Activated CD8-positive, alpha-beta T cell treated with anti-CD3 and anti-CD28 coated beads for 36 hours (primary cell): ENCODE measurements at places on chromosomes 5 and 9. TPM values are rescaled to one million over a fixed set of nuclear protein-coding genes. Genes with fewer than 3 reads are reported as not detected.
A peak's percentile ranks its signal among the peaks of the same experiment; 100 is the strongest.

The OTULINL gene
- total RNA-seq = 19.7 TPM

DNA sequence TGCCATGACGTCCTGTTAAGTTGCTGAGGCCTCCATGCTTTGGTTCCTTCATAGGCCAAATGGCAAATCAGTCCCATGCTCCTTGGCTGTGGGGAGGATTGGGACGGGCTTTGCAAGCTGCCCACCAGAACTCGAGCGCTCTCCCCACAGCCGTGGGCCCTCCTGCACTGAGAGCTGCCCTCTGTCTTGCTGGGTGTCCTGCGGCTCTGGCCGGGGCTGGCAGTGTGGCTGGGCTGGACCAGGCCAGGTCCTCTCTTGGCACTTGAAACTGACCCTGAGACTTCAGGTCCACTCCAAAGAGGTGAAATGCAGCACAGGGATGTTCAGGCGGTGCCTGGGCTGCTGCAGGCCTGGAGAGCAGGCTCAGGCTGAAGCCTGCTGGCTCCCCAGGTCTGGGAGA is 7.0 kb downstream of the MYMK start:
- H3K36me3 ChIP-seq = no peaks in the 10 kb centered on the region
- H3K4me3 ChIP-seq = no peak overlapping the region
- no peaks in the 10 kb centered on the region for H3K27me3 ChIP-seq
- H3K4me1 ChIP-seq = no peaks in the 10 kb centered on the region

DNA sequence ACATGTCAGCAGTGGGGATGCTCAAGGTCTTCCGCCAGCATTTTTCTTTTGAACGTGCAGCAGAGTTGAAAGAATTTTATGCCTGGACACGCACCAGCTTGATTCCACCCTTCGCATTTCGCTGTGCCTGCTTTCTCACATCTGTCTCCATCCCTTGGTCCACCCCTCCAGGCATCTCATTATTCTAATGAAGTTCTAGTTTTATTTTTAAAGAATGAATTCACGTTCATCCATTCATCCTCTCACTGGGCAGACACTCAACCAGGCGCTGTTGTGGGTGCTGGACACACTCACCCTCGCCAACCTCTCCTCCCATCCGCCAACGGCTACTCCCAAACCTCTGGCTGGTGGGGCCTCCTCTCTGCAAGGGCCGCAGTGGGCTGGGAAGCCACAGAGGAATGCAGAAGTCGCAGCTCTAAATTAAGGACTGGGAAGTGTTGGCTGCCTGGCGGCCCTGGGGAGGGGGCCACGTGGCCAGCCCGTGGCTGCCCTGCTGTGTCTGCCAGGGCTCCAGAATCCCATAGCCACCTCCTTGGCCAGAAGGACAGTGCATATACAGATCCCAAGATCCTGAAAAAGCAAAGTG is 6.7 kb downstream of the SUSD3 start:
- H3K27me3 ChIP-seq = no peaks in the 10 kb centered on the region
- H3K36me3 ChIP-seq = peaks cover 33% of the 10 kb centered on the region
- peak overlapping the region; percentile 97 for H3K27ac ChIP-seq
- no peak for DNase-seq
- H3K4me1 ChIP-seq = peaks cover 89% of the 10 kb centered on the region
- peak overlapping the region; percentile 75 for H3K4me3 ChIP-seq

DNA sequence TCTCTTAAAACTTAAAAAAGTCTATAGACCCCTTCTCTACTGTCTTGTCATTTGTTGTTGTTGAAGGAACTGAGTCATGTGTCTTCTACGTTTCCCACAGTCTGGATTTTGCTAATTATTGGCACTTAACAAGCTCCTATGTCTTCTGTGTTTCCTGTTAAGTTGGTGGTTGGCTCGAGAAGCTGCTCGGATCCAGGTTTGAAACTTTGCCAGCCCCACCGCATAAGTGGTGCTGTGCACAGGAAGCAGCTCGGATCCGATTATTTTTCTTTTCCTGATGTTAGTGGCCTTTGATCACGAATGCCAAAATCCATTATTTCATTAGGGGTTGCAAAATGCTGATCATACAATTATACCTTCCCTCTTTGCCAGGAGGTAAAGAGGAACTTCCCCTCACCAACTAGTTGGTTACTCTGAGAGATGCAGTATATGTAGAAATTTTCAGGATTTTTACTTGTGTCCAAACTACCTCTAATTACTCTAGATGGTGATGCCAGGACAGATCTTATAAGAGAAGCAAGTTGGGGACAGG is 186.5 kb downstream of the NSG2 start:
- no peak overlapping the region for H3K27ac ChIP-seq
- DNase-seq = no peak
- no peaks in the 10 kb centered on the region for H3K36me3 ChIP-seq
- H3K27me3 ChIP-seq = peaks cover 6% of the 10 kb centered on the region
- no peaks in the 10 kb centered on the region for H3K4me1 ChIP-seq
- no peak overlapping the region for H3K4me3 ChIP-seq

The DAB2 gene
- not detected for total RNA-seq

DNA sequence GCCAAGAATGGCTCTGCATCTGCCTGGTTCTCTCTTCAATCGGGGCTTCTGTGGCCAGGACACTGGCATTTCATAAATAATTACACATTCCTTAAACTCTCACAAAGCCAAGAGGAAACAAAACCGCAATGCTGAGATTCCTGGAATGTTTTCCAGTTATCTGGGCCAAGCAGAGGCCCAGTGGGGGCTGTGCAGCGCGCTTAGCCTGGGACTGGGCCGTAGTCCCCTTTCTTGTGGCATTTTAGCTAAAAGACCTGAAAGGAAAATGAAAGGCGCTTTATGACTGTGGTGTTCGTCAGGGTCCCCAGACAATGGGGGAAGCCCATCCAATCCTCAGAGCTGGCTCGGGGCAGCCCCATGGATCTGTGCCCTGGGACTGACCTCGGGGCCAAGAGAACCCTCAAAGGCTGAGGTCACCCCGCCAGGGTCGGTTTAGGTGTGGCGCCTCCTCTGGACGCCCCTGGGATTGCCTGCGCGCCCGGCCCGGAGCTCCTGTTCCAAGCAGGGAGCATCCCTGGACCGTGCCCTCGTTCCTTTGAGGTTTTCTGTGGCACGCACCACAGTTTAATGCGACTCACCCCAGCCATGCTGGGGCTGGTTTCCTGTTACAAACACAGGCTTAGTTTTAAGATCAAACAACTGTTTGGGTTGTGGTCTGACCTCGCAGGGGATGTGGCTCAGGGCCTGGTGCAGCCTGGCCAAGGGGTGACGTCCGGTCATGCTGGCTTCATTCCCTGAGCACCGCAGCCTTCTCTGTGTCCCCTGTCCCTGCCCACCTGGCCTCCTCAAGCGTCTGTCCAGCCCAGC is 51.5 kb upstream of the NKD2 start:
- peak overlapping the region; percentile 8 for H3K4me3 ChIP-seq
- H3K27ac ChIP-seq = peak overlapping the region; percentile 68
- peaks cover 28% of the 10 kb centered on the region for H3K27me3 ChIP-seq

DNA sequence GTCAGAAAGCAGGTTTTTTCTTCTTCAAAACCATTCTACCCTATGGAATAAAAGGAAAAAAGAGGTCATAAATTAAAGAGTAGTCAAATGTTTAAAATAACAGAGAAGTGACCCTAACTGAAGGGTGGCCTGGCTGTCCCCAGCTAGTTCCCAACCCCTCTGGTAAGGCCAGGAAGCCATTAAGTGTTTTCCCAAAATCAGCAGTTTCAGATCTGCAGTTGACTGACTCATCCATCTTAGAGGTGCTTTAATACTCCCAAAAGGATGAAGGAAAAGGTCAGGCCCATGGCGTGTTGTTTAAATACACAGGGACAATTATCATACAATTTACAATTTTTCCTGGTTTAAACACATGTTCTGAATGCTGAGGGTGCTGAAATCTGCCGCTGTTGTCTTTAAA is 47.9 kb upstream of the TBC1D9B start:
- no peak overlapping the region for H3K4me3 ChIP-seq
- H3K27ac ChIP-seq = no peak overlapping the region
- no peak for DNase-seq
- H3K27me3 ChIP-seq = no peaks in the 10 kb centered on the region
- H3K4me1 ChIP-seq = no peaks in the 10 kb centered on the region

DNA sequence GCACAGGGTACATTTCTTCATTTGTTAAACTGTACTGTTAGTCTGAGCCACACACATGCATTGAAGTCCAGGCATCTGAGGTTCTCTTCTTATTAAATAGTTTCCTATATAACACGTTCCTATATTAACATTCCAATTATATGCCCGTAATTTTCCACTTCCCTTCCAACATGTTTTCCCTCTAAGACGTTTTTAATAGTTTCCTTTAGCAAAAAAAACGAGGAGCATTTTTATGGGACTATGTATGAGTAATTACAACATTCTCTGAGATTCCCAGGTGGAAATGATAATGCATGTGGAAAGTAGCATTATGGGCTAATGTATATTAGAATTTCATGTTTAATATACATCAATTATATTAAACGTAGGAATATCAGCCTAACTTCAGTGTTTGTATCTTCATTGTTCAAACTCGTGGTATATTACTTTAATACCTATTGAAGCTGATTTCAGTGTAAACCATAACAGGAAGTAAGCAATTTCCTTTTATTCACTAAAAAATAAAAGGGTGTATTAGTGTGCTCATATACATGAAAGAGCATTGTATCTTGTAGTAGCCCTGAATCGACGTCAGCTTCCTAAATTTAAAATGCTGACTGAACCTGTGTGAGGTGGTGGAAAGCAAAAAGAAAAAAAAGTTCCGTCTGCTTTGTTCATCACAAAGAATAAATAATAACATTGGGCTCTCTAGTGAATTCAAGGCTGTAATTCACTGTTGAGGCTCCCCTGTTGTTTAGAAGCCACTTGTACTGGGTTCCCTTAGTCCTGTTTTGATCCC is 11.3 kb downstream of the SMARCA2 start:
- H3K27ac ChIP-seq = peak overlapping the region; percentile 63
- H3K4me3 ChIP-seq = no peak overlapping the region
- no peak for DNase-seq
- H3K4me1 ChIP-seq = peaks cover 88% of the 10 kb centered on the region

GRCh38 chr9:109574061-109574882 is 76.2 kb upstream of the PTPN3 start:
- no peaks in the 10 kb centered on the region for H3K4me1 ChIP-seq
- no peak overlapping the region for H3K27ac ChIP-seq
- no peaks in the 10 kb centered on the region for H3K36me3 ChIP-seq
- no peak overlapping the region for H3K4me3 ChIP-seq

The CAVIN4 gene
- total RNA-seq = 0.11 TPM

The DDX4 gene
- not detected for total RNA-seq

The PLK2 gene
- total RNA-seq = 3.1 TPM

The ECSCR gene
- not detected for total RNA-seq

GRCh38 chr9:74817281-74817810 is 70.4 kb downstream of the TRPM6 start:
- H3K4me3 ChIP-seq = no peak overlapping the region
- H3K27me3 ChIP-seq = peaks cover 9% of the 10 kb centered on the region
- no peak overlapping the region for H3K27ac ChIP-seq
- H3K36me3 ChIP-seq = no peaks in the 10 kb centered on the region

The IL13 gene
- total RNA-seq = 6.5 TPM

The TAF11L10 gene
- not detected for total RNA-seq

DNA sequence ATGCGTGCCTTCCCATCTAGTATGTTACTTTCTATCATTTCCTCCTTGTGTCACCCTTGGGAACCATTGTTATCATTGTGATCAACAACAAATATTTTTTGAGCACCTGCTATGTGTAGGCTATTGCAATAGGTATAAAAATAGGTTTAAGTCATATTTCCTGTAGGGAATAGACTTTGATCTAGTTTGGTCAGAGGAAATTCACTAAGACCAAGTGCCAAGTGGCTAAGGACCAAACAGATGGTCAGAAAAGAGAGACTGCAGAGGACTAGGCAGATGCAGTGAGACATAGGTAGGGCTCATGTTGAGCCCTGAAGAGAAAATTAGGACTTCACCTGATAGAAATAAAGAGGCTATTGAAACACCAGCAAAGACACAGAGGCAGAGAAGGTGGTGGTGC is 430.0 kb upstream of the ADAMTSL1 start:
- H3K36me3 ChIP-seq = no peaks in the 10 kb centered on the region
- DNase-seq = no peak
- H3K4me3 ChIP-seq = no peak overlapping the region

DNA sequence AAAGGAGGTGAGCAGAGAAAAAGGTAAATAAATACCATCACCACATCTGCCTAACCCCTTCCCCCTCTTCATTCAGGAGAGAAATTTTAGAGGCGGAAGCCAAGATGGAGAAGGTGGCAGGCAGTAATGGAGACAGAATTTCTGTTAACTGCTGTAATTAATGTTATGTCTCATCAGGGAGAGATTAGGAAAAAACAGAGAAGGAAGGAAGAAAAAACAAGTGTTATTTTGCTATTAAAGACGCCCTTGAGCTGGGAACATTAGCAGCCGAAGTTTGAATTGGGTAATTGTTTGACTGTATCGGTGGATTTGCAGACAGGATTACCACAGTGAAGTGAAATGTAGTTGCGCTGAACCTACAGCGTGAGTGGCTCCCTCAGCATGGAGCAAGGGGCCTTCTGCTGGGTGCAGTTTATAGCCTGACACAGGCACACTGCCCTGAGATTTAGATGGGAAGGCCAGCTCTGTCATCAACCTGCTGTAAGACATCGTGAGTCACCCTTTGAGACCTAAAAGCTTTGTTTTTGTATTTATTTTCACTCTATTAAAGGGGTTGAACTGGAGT is 136.3 kb downstream of the ASTN2 start:
- no peak for DNase-seq
- H3K27ac ChIP-seq = no peak overlapping the region
- no peaks in the 10 kb centered on the region for H3K27me3 ChIP-seq
- H3K4me3 ChIP-seq = no peak overlapping the region
- H3K36me3 ChIP-seq = no peaks in the 10 kb centered on the region

The IL4 gene
- total RNA-seq = 0.72 TPM

DNA sequence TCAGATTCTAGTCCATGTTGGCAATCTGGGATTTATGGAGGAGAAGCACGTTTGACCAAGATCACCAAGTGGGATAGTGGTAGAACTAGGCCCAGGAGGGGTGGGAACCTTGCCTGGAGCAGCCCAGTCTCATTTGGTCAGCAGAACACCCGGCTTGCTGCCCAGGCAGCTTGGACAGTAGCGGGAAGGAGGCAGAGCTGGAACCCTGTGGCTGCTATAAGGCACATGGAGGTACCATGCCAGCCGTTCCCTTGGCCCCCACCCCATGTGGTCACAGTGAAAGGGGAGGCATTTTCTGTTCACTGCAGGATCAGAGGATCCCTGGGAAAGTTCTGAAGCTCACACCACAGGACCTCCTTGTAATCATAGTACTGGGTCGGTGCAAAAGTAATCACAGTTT is 75.4 kb upstream of the ORM1 start:
- H3K4me3 ChIP-seq = no peak overlapping the region
- H3K27ac ChIP-seq = no peak overlapping the region
- no peak for DNase-seq
- H3K4me1 ChIP-seq = no peaks in the 10 kb centered on the region
- no peaks in the 10 kb centered on the region for H3K27me3 ChIP-seq
